ENCODE measurements at places on chromosomes 5 and 9.

DNA sequence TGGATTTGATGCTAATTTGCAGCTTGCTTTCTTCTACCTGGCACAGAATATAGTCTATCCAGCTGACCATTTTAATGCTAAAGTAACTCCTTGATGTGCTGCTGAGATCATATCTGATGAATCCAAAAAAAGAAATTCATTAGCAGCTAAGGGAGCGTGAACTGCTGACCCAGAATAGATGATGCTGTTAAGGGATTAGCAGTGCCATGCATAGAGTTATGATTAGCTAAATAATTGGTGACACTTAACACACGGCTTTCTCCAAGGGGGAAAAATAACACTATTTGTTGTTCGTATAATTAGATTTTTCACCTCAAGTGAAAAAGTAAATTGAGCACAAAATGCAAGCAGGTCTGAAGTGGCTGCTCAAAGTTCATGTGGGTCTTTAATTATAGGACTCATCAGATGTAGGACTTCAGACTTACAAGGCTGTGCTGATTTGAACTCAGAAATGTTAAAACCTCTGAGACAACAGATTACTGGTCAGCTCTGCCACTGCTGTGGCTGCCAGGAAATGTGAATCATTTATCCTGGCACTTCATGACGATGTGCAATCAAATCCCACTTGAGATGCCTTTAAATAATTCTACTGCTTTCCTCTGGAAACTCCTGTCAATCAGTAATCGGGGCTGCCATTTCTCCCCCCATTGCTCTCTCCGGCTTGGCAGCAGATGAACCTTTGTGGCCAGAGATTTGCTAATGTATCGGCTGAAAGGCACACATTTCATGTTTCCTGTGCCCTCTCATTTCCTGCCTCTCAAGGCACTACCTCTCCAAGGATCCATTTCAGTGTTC lies 291.6 kb upstream of the C9orf72 start:
- DNase-seq = no peak

DNA sequence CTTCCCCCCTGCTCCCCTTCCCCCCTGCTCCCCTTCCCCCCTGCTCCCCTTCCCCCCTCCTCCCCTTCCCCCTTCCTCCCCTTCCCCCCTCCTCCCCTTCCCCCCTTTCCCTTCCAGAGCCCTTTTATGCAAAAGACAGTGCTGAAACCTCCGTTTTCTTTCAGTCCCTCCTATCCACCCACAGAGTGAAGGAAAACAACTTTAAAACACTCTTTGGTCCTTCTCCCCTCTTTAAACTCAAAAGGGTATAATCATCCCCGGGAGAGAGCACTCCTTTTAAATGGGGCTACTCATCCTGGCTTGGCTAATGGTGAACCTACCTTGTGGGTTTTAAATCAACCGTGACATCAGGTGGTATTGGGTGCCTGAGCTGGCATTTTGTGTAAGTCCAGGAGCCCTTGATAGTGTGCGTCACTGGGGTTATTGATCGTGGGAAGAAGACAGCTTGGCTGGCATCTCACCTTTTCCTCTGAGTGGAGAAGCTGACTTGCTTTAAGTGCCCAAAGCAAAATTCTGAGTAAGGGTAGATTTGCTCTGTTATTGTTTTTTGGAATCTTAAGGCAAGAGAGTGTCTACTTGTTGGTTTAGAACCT lies 2.7 kb downstream of the LARP1 start:
- DNase-seq = no peak

DNA sequence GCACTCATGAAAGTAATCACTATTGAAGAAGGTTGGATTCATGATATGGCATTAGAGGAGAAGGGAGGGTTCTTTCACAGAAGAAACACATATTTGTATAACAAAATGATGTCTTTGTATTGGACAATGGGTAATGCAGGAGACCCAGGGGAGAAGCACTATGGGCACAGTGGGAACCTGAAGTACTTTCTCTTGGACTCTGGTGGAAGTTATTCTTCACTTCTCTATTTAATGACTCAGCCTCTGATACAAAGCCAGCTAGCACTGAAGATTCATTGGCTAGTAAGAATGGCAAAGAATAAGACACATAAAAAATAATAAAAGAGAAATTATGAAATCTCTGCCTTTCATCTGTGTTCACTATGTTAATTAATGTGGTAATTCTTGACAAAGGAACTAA lies 149.9 kb upstream of the PRR16 start:
- DNase-seq = no peak

GRCh38 chr5:143249851-143250250 lies 153.6 kb downstream of the NR3C1 start:
- no peak for DNase-seq

DNA sequence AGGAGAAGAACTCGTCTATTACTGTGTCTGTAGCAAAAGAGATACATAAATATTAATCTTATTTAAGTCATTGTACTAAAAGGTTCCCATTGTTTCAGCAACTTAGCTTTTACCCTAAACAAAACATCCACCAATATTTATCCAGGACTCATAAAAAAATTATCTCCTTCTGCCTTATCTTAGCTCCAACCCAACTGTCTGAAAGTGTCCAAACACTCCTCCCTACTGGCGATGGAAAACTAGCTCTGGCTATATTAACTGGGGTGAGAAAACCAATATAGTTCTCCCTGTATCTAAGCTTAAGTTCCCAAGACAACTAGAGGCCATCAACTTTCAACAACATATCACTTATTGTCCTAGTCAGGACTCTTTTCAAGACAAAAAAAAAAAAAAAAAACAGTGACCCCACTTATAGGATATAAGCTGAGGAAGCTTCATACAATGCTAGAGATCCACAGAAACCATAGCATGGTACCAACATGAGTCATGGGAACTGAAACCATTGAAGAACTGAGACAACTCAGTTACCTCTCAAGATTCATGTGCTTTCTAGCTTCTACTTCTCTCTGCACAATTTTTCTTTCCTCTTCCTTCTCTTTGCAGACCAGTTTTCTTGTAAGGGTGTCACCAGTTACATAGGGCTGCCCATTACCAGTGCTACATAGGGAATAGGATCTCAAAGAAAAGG lies 150.7 kb upstream of the RASA1 start:
- DNase-seq = no peak

GRCh38 chr9:137519553-137519952 lies 30.6 kb downstream of the PNPLA7 start:
- no peak for DNase-seq

GRCh38 chr5:66138637-66139317 lies 5.3 kb upstream of the SREK1 start:
- DNase-seq = no peak

DNA sequence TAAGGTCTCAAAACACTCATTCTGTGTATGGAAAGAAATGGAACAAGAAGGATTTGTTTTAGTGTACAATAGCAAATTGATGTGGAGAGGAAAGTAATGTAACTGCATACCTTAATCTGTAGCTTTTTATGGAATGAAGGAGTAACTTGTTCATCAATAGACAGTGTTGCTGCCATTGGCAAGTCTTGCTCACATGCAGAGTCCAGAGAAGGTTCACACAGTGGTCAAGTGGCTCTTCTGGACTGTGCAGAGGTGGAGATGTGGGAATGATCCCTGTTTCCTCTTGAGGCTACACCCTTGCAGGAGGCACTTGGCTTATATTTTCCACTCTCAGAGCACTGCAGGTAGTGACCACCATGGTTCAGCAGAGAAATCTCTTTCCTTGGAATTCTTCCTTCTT lies 132.9 kb upstream of the ANKH start:
- DNase-seq = no peak

Data from stimulated activated CD4-positive, alpha-beta T cell treated with anti-CD3 and anti-CD28 coated beads, TNF-alpha, amount 100 ng/mL, for 1 hour (primary cell).